ENCODE measurements at places on chromosomes 1 and 21.

GRCh38 chr1:227218870-227219573 is 99.3 kb downstream of the CDC42BPA start:
- no peak for DNase-seq

GRCh38 chr1:36673202-36673601 is 190.5 kb upstream of the CSF3R start:
- no peak for DNase-seq

GRCh38 chr1:32953495-32953894 is 11.1 kb downstream of the RNF19B start:
- DNase-seq = no peak

GRCh38 chr1:96414598-96414997 is 307.0 kb upstream of the PTBP2 start:
- no peak for DNase-seq

GRCh38 chr1:40563266-40563665 is 31.8 kb downstream of the ZNF684 start:
- DNase-seq = no peak

GRCh38 chr1:168607872-168608428 is 31.5 kb downstream of the XCL1 start:
- no peak for DNase-seq
